Naive B cell (primary cell): ENCODE measurements at places on chromosomes 2 and 18. TPM values are rescaled to one million over a fixed set of nuclear protein-coding genes. Genes with fewer than 3 reads are reported as not detected.

INHA gene
- not detected for polyA plus RNA-seq

FTCDNL1 gene
- 2.6 TPM for polyA plus RNA-seq

DNA sequence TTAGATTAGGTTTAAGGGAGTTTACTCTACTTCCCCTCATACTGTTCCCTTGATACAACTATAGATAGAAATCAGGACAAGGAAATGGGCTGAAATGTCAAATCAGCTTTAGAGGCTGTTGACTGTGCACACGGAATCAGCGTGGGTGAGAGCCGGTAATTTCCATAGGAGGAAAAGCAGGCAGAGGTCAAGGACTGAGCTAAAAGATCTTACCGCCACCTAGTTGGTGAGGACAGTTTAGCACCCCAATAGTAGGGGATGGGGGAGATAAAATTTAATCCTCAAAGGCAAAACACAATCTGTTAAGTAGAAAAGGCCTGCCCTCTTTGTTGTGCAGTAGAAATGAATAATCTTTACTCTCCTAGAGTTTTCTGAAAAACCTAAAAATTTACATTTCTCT is 1154.5 kb upstream of the CHAC2 start:
- no peak for DNase-seq

GRCh38 chr2:132609101-132609890 is 60.7 kb downstream of the LYPD1 start:
- DNase-seq = no peak

GRCh38 chr18:3716116-3716660 is 266.2 kb downstream of the TGIF1 start:
- no peak for DNase-seq
